ENCODE measurements at places on chromosomes 12 and 14.
A peak's percentile ranks its signal among the peaks of the same experiment; 100 is the strongest.

GRCh38 chr12:67509666-67510386 is 138.7 kb upstream of the DYRK2 start:
- DNase-seq, result no peak

GRCh38 chr12:87827638-87828264 is 201.4 kb downstream of the C12orf50 start:
- no peak for DNase-seq

GRCh38 chr12:6807170-6807569 is 14.5 kb upstream of the GPR162 start:
- no peak for DNase-seq

DNA sequence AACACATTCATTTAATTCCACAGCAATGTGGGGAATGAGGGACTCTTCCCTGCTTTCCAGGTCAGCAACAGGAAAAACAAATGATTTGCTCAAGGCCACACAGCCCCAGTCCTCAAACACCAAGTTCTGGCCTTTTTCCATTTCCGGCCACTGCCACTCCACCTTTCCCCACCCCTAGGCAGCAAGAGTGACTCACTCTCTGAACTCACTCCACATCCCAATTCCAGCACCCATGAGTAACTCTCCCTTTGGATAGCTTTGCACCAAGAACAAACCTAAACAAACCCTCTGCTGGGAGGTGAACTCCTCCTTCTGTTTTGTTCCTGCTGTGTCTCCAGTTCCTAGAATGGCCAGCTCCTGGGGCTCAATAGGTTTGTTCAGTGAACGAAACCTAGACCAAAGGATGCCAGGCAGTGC is 30.4 kb upstream of the PLEKHG6 start:
- no peak for DNase-seq

GRCh38 chr12:18135086-18135485 is 45.1 kb upstream of the RERGL start:
- DNase-seq, result no peak

- no peak for DNase-seq
Observed at GRCh38 chr12:4041187-4041885, 168.1 kb upstream of the PARP11 start.

GRCh38 chr14:33414041-33414440 is 475.4 kb downstream of the NPAS3 start:
- DNase-seq, result no peak

- DNase-seq, result no peak
Observed at GRCh38 chr14:99280852-99281251, 8.9 kb upstream of the BCL11B start.

DNA sequence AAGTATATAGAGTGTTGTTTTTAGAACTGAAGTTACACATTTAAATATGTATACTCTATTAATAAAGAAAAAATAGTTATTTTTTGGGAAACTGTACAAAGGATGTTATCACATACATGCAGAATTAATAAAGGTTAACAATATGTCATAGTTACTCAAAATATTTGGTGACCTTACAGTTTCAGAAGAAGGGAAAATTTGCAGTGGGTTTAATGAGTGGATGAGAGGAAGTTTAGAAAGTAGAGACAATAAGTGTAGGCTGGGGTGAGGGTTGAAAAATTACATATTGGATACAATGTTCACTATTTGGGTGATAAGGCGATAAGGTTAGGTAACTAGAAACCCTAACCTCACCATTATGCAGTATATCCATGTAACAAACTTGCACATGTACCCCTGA is 13.5 kb downstream of the WNK1 start:
- no peak for DNase-seq

DNA sequence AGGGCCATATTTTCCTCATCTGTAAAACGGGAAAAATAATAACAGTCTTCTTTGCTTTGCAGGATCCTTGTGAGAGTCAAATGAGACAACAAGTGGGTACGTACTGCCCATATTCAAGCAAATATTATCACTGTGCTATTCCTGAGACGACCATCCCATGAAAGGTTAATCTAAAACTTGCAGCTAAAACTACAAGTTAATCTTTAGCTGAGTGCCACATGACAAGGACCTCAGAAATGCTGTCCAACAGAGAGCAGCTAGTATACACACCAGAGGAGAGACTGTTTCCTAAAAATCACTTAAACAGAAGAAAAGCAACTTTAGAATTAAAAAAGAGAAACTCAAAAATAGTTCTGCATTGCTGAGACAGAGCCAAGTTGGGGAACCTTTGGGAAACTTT is 162.7 kb upstream of the TMTC2 start:
- no peak for DNase-seq

DNA sequence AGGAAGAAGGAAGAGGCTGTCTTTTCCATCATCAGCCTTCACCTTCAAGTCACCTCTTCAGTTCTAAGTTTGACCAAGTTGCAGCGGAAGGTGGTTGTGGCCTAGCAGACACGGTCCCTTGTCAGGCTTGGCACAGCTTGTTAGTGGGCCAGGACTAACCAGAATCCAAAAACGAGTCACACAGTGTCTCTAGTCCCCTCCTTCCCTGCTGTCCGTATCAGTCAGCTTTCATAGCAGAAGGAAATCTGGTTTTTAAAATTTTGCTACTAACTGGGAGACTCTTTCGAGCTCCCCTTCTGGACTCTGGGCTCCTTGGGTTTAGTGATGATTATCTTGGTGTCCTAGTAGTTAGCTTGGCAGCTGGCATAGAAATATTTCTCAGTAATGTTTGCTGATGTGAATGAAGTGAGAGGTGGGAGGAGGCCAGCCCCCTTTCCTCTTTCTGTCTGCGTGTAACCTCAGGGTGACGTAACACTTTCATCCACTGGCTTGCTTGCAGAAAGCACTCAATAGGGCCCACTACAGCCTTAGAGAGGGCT is 3.8 kb downstream of the ETV6 start:
- DNase-seq, result no peak

- peak; percentile 49 for DNase-seq
Observed at GRCh38 chr14:82009076-82009475, 475.4 kb upstream of the SEL1L start.

DNA sequence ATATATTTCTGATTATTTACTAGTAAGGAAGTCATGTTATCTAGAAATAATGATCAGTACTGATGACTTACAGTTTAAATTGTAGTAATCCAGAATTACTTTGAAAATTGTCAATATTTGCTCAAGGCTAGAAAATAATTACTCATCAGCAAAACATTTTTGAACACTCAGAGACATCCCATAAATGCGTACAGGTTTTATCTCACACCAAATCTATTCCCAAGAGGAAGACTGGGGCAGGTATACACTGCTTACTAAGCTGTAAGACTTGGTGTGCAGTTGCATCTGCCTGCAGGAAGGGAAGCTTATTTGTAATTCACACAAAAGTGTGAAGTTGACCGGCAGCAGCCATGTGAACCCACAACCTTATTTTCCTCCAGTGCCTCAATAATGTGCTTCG is 146.4 kb downstream of the CCER1 start:
- DNase-seq, result no peak

- no peak for DNase-seq
Observed at GRCh38 chr12:64627771-64628170, 17.5 kb downstream of the RASSF3 start.

DNA sequence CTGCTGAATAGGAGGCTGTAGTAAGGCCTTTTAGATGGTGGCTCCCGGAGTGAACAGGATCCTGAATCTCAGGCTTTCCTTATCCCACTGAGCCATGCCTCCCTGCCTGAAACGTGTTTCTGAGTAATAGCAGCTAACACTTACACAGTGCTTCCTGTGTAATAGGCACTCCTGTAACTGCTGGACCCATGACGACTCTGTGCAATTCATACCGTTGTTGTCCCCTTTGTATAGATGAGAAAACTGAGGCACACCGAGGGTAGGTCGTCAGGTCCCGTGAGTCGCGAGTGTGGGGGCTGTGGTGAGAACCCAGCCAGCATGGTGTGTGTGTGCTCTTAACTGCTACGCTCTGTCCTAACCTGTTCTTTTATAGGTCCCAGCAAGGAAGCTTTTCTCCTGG is 193.6 kb downstream of the CACNA1C start:
- DNase-seq, result no peak

GRCh38 chr12:124658302-124658701 is 90.9 kb upstream of the NCOR2 start:
- no peak for DNase-seq

- DNase-seq, result no peak
Observed at GRCh38 chr14:27410981-27411380, 813.1 kb upstream of the NOVA1 start.

- DNase-seq, result no peak
Observed at GRCh38 chr12:130826151-130826801, 12.8 kb downstream of the STX2 start.

GRCh38 chr12:113098441-113099028 is 37.0 kb downstream of the RASAL1 start:
- DNase-seq, result peak; percentile 78

GRCh38 chr12:18146363-18146762 is 56.4 kb upstream of the RERGL start:
- no peak for DNase-seq

DNA sequence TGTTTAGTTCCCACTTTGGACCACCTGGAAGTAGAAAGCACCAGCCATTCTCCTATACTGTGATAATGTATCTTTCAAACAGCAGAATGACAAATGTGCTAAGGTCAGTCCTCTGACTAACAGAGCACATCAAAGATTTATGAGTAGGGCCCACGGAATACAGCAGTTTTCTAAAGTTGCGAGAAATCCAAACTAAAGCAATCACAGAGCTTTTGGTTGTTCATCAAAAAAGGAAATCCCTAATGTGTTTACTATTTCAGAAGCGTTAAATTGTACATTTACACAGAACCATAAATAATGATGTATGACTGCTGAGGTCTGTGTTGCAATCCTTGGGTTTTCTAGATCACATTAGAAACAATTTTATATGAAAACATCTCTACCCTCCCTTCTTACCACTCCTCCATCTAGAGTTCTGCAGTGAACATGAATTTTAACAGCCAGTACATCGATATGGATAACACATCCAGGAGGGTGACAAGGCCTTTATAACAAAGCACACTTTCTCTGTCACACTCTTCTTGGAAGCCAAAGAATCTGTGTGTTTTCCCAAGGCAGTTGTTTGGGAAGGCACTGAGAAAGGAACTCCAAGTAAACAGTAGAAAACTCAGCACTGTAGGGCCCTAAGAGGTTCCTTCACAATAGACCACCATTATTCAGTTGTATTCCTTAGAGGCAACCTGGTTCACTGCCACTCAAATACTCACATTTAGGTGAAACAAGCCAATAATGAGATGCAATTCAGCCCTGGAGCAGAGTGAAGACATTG is 7.3 kb downstream of the KITLG start:
- no peak for DNase-seq

DNA sequence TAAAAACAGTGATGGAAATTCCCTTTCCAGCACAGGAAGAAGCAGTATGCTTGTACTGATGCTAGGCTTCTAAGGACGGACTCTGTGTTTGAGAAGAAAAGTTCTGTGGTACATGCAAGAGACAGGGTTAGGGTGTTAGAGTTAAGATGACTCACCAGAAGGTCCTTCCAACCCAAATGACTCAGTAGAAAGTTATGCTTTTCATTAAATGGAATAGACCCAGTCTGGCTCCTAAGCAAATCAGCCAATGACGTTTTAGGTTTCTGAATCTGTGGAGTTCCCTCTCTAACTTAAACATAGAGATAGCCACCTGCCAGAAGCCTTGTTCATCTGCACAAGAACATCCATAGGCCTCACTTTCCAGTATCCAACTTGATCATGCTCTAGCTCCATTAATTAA is 5.7 kb downstream of the PTHLH start:
- no peak for DNase-seq

GRCh38 chr12:7096979-7097378 is 4.7 kb upstream of the C1R start:
- no peak for DNase-seq

DNA sequence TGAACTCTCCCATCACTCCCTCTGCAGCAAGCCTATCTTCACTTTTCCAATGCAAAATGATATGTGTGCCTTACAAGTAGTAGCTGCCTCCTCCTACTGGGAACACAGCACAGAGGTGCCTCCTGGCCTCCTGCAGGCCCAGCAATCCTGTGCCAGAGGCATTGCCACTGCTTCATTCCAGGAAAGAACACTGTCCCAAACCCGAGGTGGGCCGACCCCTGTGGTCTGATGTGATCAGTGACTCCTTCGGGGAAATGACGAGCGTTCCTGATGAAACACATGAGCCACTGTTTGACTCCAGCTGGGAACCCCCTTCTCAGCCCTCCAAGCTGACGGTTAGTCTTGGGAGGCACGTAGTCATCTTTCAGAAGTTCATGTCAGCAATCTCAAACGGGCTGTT is 19.5 kb downstream of the PSMC1 start:
- DNase-seq, result no peak

GRCh38 chr12:109239179-109239578 is 69.9 kb downstream of the FOXN4 start:
- no peak for DNase-seq

DNA sequence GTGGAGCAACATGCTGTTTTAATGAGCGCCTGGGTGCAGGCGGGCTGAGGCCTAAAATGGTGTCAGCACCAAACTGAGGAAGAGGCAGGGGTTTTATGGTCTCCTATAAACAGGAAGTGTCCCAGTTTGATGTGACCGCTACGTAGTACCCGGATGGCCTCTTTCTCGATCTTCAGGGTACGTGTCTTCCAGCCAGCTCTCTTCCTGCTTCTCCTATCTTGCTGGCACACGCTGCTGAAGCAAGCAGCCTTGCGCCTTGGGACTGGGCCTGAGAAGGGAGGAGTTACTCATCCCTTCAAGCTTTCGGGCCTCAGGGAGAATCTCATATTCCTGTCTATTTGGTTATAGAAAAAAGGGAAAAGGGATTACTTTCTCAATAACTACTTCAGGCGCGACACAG is 28.2 kb upstream of the RNASE1 start:
- DNase-seq, result no peak

DNA sequence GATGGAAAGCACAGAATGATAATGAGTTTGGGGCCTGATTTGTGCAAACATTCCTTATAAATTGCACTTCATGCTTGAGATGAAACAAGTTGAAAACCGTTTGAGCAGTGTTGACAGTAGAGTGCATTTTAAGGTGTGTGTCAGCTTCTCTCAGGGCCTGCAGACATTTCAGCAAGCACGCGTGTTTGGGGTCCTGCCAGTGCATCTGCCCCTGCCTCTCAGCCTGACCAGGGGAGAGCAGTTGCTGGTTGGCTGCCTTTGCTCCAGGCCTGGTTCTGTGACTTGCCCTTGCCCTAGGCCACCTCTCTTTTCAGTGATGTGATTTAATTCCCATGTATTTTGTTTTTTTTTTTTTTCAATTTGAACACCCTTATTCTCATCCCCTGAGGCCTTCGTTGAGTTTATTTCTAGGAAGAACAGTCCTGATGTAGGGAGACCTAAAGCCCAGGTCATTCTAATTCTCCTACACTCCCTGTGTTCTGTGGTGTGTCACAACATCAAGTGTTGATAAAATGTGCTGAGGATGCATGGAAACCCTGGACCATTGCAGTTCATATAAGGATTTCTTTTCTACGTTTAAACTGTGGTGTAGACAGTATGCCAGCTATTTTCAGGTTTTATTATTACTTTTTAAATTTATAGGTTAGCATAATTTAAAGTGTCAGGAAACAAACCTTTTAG is 40.1 kb upstream of the AMN start:
- no peak for DNase-seq

- no peak for DNase-seq
Observed at GRCh38 chr12:41250748-41251147, 62.6 kb downstream of the PDZRN4 start.

GRCh38 chr14:69501423-69501838 is 16.9 kb downstream of the PLEKHD1 start:
- DNase-seq, result peak; percentile 62

Measured in NCI-H2081 (cell line).